ENCODE measurements at places on chromosomes 6 and 20.

DNA sequence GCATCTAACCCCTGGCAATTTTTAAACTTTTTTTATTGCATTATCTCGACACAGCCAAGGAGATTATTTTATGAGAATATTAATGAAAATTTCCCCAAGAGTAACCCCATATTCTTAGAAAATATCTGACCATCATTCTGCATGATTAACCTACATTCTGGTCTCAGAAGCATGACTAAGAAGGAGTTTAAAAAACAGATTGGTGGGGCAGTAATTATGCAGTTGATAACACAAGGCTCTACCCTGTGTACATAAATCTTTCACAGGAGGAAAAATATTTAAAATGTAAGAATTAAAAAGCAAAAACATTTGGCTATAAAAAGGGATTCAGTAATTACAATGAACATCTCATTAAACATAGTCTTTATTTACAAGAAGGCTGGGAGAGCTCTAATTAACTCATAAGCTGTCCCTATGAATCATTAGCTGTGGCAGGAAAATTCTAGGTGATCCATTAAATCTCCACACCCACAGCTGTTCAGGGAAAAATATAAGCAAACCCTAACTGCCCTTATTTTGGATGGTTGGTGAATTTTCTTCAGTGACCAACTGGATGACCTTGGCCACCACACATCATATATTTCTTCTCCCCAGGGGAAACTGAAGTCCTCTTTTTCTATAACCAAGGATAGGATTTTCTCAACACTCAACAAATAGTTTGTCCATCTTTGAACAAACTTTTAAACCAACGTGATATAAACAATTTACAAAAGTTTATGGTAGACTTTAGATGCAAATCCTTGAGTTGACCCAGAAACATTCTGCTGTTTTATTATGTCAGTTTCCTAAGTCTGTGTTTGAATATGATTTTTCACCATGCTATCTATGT is 59.5 kb downstream of the PDE7B start:
- no peak for DNase-seq

DNA sequence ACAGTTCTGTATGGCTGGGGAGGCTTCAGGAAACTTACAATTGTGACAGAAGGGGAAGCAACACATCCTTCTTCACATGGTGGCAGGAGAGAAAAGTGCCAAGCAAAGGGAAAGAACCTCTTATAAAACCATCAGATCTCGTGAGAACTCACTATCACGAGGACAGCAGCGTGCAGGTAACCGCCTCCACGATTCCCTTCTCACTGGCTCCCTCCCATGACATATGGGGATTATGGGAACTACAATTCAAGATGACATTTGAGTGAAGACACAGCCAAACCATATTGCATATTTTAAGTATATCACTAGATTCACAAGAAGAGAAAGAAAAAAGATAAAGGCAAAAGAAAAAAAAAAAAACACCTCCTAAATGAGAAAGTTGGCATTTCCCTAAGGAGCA is 431.9 kb upstream of the RGS17 start:
- DNase-seq, result no peak

DNA sequence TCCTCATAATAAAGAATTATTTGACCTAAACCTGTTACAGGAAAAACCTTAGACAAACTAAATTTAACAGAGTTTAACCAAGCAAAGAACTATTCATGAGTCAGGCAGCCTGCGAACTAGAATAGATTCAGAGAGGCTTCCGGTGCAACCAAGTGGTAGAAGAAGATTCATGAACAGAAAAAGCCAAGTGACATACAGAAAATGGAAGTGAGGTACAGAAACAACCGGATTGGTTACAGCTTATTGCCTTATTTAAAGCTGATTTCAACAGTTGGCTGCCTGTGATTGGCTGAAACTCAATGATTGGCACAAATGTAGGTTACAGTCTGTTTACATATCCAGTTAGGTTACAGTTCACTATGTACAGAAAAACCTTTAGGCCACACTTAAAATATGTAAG is 10.1 kb downstream of the PPP1R3G start:
- DNase-seq, result no peak

- DNase-seq, result no peak
Observed at GRCh38 chr6:22972771-22973170, 403.4 kb downstream of the HDGFL1 start.

GRCh38 chr20:5008759-5009158 is 7.4 kb upstream of the SLC23A2 start:
- no peak for DNase-seq

DNA sequence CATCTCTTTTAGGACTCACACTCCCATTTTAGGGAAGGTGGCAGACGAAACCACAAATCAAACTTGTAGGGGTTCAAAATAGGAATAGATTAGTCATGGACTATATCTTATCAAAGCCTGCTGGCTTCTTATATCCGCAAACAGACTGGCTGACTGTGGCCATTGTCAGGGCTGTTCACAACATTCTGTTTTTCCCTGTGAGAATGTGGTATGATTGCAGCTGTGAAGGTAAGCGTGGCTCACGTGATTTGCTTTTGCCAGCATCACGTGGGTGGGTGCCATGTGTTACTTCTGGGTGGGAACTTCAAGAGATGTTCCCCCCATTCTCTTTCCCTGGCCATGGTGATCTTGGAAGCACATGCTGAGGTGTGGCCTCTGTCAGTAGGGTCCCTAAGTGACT is 5.9 kb downstream of the IP6K3 start:
- DNase-seq, result no peak

DNA sequence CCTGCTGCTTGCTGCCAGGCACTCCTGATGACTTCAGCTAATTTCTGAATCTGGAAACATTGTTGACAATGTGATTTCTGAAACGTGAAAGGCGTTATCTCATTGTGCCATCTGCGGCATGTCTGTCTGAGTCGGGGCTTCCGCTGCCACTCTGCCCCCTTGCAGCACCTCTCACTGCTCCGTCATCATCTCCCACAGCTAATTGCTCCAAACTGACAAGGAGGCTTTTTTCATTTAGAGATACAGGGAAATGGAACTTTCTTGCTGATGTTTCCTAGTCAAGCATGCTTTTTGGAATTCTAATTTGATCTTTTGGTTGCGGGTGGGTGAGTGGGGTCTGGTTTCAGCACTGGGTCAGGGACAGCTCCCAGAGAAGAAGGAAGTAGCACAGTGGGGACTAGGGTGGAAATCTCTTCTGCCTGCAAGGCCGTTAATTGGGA is 233.5 kb downstream of the DHX35 start:
- DNase-seq, result no peak

GRCh38 chr20:35984382-35984781 is 16.0 kb downstream of the CNBD2 start:
- DNase-seq, result no peak

GRCh38 chr6:109770779-109771178 is 79.7 kb downstream of the FIG4 start:
- DNase-seq, result no peak

DNA sequence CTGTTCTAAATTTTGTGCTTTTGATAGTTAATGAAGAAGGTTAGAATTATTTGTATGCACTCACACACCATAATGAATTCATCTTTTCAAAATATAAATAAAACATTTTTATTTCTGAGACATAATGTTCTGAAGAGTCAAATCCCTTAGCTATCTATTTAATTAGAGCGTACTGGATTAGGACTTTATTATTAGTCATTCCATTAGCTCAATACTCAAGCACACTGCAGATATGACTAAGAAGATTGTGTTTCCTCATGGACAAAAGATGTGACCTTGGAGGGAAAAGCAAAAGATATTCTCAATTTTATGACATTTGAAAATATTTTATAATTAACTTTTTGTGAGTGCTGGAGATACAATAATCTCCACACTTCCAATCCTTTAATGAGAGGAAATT is 666.4 kb downstream of the CD109 start:
- no peak for DNase-seq

- DNase-seq, result no peak
Observed at GRCh38 chr6:115932481-115932880, 128.2 kb downstream of the FRK start.

DNA sequence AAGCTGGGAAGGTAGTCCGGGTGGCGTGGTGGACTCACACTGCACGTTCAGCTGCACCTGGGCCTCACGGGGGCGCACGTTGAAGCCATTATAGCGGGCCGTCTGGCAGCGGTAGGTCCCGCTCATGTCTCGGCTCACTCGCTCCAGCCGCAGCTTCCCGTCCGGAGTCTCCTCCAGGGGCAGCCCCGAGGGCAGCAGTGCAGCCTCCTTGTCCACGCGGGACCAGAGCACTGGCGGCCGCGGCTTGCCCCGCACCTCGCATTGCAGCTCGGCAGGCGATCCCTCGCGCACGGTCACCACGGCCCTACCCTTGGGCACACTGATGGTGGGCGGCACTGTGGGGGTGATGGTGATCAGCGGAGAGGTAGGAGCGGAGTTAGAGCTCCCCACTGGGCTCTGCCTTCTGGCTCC is 47.6 kb downstream of the MDGA1 start:
- DNase-seq, result no peak

DNA sequence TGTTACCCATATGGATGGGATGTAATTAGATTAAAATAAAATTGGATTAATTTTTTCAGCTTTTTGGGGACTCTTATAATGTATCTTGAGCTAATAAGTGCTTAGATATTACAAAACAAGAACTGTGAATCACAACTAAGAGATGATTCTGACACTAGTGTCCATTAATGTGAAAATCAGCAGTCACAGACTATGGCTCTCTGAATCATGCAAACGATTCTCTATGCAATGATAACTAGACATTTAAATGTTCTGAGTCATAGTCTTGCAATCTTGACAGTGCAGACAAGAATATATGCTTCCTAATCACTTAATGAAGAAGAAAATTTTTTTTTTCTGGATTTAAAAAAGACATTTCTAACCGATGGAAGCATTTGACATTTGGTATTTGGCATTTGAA is 82.2 kb upstream of the OPRM1 start:
- no peak for DNase-seq
